Mesangial cell (primary cell): ENCODE measurements at places on chromosomes 5 and 9. TPM values are rescaled to one million over a fixed set of nuclear protein-coding genes. Genes with fewer than 3 reads are reported as not detected.

Gene CER1
- not detected in 2 replicates for total RNA-seq

Gene SPATA31D4
- not detected in 2 replicates for total RNA-seq

Gene CATSPER3
- total RNA-seq, result 0.13 and 0.16 TPM in 2 replicates

Gene CAST
- 62.0 and 83.8 TPM in 2 replicates for total RNA-seq

Gene EPB41L4A
- total RNA-seq, result 4.2 and 8.6 TPM in 2 replicates

Gene MARVELD2
- 6.8 and 9.1 TPM in 2 replicates for total RNA-seq

Gene ARL10
- total RNA-seq, result 7.5 and 15.3 TPM in 2 replicates

Gene KLF4
- 16.5 and 21.7 TPM in 2 replicates for total RNA-seq

Gene POLE3
- total RNA-seq, result 20.5 and 59.6 TPM in 2 replicates

Gene ANXA2R
- total RNA-seq, result 1.1 and 7.4 TPM in 2 replicates

Gene RMND5B
- total RNA-seq, result 17.2 and 17.3 TPM in 2 replicates
